ENCODE measurements at places on chromosomes 7 and 10. TPM values are rescaled to one million over a fixed set of nuclear protein-coding genes. Genes with fewer than 3 reads are reported as not detected.

DNA sequence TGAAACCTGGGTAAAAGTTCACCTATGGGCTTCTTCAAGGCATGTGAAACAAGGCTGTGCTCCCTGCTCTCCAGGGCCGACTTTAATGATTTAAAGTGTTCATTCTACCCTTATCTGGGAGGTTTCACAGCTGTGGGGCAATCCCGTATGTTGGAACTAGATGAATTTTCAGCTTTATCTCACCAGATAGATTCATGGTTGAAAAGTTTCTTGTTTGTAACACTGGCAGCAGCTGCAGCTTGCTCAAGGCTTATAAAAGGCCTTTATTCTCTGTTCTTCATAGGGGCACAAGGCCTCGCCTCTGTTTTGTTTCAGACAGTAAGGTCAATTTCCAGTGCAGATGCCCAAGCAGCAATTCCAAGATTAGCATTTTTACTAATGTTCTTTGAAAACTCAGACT, 70.4 kb upstream of the DNAJB12 start:
- DNase-seq, result no peak

DNA sequence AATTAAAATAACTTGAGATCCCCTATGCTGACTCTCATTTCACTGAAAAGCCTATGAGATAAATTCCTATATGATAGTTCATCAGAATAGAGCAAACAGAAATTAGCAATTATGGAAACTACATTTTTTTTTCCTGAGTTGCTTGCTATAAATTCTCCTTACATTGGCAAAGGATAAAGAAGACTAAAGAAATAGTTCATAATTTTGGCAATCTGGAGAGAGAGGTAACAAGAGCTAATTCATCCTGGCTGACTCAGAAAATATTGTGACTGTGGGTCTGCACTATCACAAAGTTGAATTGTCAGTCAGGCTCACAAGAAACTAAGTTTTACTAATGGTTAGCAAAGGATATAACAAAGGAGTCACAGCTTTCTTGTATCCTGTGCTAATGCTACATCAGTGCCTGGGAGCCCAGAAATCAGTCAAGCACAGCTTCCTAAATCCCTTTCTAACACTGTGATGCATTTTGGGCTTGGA, 483.0 kb downstream of the MAGI2 start:
- no peak for DNase-seq

Gene LIPF
- total RNA-seq, result not detected

Gene FAM25A
- not detected for total RNA-seq

Gene C10orf105
- 0.40 TPM for total RNA-seq

- peak; percentile 79 for DNase-seq
These were observed 7.1 kb upstream of the AMZ1 start for GRCh38 chr7:2680792-2681490.

Gene SCART1
- 1.7 TPM for total RNA-seq

DNA sequence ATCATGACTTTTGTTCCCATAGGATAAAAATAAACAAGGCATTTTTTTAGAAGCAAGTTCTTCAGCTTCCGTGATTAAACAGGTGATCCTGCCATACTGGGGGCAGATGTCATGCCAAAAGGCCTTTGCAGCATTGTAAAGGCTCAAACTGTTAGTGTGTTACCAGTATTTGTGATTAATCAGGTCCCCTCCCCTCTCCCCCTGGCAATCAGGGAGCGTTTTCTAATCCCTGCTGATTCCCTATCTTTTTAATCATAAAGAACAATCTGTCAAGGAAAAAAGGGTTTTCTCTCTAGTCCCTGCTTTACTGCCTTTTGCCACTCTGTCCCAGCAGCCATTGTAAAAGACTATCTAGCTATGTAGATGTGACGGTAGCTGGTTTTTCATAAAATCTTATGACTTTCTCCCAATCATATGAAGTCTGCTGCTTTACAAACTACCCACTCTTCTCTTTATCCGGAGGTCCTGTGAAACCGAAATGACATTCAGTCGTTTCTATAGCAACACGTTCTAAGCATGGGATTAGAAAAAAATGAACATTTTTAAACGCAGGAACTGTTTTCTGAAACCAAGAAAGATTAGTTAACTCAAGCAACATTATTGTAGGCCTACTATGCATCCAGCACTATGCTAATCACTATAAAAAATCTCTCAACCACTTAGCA, 210.9 kb downstream of the RNLS start:
- DNase-seq, result no peak

Gene PRKAR2B
- 1.4 TPM for total RNA-seq

- DNase-seq, result no peak
These were observed 47.0 kb downstream of the RASGEF1A start for GRCh38 chr10:43219848-43220247.

Gene CCL24
- total RNA-seq, result not detected

Gene HOXA3
- not detected for total RNA-seq

Gene TMEM139
- total RNA-seq, result 2.3 TPM

GRCh38 chr10:209357-209756, 74.1 kb downstream of the ZMYND11 start:
- no peak for DNase-seq

Gene ERV3-1
- 8.9 TPM for total RNA-seq

Gene SFRP5
- not detected for total RNA-seq

Gene HMX2
- 0.28 TPM for total RNA-seq

Gene ICA1
- 0.57 TPM for total RNA-seq

DNA sequence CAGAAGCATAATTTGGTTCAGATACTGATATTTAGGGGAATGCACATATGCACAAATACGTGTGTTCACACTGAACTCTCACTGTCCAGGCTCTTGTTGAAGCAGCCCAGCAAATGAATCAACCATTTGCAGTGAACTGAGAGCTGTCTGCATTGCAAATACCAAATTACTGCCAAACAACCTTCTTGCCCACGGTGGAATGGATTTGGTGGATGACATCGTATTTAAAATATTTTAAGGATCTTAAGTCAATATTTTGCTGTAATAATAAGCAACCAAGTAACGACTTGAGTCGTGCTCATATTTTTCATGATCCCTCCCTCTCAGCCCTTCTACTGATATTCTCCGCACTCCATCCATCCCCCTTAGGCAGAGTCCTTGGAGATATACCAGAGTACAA, 107.9 kb upstream of the FEZF1 start:
- DNase-seq, result no peak
